Activated CD8-positive, alpha-beta memory T cell treated with anti-CD3 and anti-CD28 coated beads, Interleukin-2, amount 10 ng/mL, durations not matched to agents 7 days and 5 days (primary cell): ENCODE measurements at places on chromosomes 13 and 19.

DNA sequence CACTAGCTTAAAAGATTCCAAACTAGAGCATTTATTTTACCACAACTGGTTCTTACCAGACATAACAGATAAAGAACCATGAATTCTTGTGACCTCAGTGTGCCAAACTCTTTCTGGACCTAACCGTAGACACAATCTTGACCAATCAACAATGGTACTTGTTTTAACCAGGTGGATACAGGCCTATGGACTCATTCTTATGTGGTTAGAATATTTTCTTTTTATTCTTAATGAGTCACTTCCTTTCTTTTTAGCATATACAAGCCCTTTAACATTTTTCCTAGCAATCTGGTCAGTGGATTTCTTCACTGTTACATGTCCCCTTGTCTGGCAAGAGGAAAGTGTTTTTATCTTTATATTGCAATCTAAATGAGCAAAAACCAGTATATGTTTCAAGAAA is 792.1 kb upstream of the SPRY2 start:
- no peak for DNase-seq

DNA sequence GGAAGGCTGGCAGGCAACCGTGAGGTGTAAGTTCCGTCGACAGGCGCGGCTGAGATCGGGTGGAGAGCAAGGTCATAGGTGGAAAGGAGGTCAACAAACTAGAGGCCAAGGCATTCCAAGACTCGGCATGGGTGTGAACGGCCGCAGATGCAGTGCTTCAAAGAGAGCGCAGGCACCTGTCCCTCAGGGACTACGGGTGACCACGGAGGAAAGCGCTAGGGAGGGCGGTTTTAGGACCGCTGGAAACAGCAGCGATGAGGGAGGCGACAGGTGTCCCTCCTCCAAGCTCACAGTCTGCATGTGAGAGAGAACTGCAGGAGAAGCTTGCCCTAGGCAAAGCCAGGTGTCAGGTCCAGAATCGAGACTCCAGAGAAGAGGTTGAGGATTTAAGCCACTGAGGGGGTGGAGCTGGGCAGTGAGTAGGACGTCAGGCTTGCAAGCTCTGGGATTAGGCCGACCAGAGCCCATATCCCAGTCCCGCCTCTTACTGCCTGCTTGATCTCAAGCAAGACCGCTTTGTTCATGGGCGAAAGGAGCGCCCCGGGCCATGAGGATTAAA is 1.6 kb upstream of the MLNR start:
- no peak for DNase-seq

DNA sequence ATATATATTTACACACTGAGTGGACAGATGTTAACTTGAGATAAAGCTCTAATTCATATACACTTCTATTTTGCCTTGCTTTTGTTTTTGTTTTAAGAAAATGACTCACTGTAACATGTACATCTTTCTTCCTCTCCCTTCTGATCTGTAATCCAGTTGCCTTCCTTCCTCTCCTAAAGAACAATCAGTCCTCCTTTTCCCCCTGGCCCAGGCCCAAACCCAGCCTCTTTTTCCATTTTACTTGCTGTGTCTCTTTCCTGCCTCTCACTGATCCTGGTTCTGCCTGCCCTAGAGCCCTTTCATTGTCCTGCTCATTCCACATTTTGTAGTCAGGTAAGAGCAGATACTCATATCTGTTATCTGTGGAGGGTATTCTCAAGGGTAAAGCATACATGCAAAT is 50.8 kb downstream of the ZAR1L start:
- DNase-seq, result no peak

GRCh38 chr19:54316746-54317107 is 3.8 kb upstream of the LILRA5 start:
- no peak for DNase-seq

DNA sequence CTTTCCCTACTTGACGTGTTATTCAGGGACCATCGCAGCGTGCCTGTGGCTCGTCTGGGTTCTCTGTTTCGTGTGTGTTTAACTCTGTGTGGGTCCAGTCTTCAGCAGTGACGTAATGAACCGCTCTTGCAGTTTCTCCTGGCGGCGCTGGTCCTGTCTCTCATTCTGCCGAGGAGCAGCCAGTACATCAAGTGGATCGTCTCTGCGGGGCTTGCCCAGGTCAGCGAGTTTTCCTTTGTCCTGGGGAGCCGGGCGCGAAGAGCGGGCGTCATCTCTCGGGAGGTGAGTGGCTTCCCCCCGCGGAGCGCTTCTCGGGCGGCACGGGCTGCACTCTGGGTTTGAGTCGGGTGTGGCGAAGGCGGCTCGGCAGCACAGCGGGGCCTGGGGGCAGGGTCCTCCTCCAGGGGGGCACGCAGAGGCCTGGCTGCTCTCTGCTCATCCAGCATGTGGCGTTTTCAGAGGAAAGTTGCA is 36.3 kb upstream of the TFDP1 start:
- no peak for DNase-seq

DNA sequence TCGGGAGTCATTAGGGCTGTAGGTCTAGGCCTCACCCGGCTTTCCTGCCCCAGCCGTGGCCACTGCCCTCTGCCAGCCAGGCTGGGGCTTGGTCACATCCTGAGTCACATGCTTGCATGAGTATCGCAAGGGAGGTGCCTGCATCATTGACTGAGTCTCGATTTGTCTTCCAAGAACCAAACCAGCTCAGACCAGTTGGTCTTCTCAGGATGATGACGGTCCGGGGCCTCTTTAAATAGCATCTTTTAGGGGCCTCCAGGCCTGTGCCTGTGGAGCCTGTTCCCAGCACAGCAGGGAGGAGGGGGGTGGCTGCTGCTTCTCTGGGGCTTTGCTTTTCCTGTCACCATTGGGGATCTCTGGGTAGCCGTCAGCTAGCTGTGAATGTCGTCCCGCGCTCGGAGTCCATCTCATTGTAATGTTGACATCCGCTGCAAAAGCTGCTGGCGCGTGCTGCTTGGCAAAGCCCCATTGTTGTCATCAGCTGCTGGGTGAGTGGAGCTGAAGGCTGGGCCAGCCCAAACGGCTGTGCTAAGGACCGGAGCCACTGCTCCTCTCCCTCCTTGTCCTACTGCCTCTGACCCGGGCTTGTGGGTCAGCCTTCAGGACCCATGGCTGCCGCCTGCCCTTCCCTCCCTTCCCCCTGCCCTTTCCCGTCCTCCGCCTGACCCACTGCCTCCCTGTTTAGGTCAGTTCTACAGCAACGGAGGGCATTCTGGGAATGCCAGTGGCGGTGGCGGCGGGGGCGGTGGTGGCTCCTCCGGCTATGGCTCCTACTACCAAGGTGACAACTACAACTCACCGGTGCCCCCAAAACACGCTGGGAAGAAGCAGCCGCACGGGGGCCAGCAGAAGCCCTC is 14.3 kb upstream of the QTRT1 start:
- no peak for DNase-seq

DNA sequence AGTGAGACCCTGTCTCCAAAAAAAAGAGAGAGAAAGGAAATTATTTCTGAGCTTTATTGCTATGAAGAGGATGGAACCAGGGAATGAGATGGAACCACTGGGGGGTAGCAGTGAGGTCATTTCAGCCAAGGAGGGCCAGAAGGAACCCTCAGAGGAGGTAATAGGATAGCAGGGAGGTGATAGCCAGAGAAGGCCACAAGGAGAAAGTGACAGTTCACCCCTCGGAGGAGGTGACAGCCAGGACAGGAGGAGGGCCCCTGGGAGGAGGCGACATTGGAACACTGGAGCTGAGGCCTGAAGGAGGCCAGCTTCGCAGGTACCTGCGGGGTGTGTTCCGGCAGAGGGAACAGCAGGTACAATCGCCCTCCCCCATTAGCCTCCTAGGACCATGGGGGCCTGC is 675 bp upstream of the PGPEP1 start:
- DNase-seq, result no peak

- DNase-seq, result no peak
These were observed 110.5 kb downstream of the LRCH1 start for GRCh38 chr13:46663206-46664037.

DNA sequence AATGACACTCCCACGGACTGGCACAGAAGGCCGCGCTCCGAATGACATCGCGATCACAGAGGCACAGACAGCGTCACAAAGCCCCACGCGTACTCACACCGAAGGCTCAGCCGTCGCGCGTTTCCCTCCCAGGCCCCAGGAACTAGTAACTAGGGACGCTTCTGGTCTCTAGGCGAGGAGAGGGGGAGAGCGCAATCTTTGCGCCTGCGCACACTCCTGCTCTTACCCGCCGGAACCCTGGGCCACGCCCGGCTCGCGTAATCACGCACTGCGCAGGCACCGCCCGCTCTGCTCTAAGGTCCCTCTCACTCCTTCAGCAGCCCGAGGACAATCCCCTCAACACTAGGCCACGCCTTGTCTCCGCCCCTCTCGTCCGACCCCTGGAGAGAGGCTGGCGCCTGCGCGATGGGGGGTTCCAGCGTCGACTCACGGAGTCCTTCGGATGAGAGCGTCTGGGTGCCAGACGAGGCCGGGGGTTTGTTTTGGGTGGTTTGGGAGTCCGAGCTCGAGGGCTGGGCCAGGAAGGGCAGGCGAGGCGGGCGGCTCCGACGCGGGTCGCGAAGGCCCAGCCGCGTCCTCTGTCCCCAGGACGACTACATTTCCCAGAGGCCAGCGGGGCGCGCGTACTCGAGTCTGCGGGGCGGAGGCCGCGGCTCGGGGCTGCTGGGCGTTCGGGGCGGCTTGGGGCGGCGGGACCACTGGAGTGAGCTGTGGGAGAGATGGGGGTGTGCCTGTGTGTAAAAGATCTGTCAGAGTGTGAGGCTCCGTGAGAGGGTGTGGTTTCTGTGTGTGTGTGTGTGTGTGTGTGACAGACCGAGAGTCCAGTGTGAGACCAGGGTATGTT is at the start of gene ZNF471:
TSS of gene ZNF471 (plus strand) at position 410 of the 844 bp plus-strand sequence. CDS start 3,717 bp downstream, outside the sequence.
- DNase-seq, result peak; percentile 90

- DNase-seq, result no peak
These were observed 4.1 kb upstream of the NTN5 start for GRCh38 chr19:48676887-48677286.

GRCh38 chr13:52848455-52849195 is at the start of gene PCDH8:
PCDH8 (minus strand) TSS chr13:52848640; CDS start chr13:52848436, 204 bp downstream.
- DNase-seq, result no peak

DNA sequence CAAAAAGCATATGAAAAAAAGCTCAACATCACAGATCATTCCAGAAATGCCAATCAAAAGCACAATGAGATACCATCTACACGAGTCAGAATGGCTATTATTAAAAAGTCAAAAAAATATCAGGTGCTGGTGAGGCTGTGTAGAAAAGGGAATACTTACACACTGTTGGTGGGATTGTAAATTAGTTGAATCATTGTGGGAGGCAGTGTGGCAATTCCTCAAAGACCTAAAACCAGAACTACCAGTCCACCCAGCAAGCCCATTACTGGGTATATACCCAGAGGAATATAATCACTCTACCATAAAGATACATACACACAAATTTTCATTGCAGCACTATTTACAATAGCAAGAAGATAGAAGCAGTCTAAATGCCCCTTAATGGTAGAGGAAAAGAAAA is 529.9 kb downstream of the SLITRK1 start:
- no peak for DNase-seq

DNA sequence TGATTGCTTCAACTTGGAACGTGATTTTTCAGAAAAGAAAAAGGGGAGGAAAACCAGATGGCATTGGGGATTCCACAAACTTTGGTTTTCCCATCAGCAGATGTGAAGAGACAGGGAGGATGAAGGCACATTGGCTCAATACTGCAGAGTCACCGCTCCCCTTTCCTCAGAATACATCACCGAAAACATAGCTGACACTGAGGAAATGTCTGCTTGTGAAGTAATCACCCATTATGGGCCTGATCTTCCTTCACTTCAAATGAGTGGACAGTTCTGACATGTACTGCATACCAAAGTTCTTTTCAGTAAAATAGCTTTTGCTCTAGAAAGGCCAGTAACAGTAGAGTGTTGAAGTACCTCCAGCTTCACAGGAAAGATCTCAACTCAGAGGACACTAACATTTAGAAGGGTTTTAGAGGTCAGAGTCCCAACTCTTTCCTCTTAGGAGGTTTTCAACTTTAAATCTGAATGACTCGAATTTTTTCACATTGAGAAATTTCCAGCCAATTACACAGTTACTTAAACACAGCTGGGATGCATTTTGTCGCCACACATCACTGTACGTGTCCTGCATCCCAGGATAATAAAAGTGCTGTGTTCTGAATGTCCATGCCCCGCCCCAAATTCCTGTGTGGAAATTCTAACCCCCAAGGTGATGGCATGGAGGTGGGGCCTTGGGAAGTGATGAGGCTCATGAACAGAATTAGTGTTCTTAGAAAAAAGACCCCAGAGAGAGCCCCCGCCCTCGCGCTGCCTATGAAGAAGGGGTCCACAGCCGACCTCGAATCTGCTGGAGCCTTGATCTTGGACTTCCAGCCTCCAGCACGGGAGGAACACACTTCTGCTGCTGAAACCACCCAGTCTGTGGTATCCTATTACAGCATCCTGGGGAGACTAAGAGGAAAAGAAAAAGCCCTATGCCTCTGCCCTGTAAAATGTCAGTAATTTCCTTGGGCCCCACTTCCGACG is 77.7 kb downstream of the COL4A1 start:
- DNase-seq, result peak; percentile 14

GRCh38 chr13:29703421-29703820 is 107.9 kb upstream of the SLC7A1 start:
- DNase-seq, result no peak

DNA sequence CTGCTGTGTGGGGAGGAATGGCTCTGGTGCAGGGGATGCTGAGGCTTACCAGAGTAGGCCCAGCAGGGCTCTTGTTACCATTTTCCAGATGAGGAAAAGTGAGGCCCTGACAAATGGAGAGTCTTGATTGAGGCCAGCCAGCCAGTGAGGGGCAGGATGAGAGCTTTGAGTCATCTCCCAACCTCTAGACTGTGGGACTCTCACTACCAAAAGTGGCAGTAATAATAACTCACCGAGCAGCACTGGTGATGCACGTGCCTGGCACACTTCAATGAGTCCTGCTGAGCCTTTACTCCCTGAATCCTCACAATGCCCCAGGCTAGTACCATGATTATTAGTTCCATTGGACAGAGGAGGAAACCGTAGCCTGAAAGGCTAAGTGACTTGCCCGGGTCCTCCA is 7.8 kb downstream of the CIC start:
- peak; percentile 65 for DNase-seq

GRCh38 chr13:72570019-72570418 is 157.4 kb downstream of the MZT1 start:
- no peak for DNase-seq

DNA sequence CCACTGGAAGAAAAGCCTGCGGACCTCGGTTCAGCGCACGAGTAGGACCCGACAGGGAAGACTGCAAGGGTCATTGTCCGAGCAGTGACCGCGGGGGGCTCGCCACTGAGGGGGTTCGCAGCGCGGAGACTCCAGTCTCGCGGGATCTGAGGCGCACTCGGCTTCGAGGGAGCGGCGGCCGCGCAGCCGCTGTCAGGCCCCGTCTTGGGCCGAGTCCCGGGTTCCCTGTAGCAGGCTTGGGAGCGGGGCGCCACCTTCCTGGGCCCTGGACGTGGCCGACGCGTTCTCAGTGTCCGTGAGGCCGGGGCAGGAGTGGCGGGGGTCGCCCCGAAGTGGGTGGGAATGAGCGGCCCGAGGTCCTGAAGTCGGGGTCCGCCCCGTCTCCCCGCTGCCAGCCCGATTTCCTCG is 474 bp upstream of the FAM174C start:
- DNase-seq, result no peak

GRCh38 chr13:91778123-91778522 is 379.7 kb downstream of the GPC5 start:
- DNase-seq, result no peak

GRCh38 chr19:38912600-38913514 is 871 bp upstream of the CCER2 start:
- DNase-seq, result no peak

- no peak for DNase-seq
These were observed 581.0 kb upstream of the SPRY2 start for GRCh38 chr13:80921971-80922370.

- no peak for DNase-seq
These were observed 158.9 kb downstream of the ZIC5 start for GRCh38 chr13:99812625-99813024.

GRCh38 chr19:32691291-32691951 is at the start of gene NUDT19:
NUDT19 (plus strand) TSS chr19:32691821; CDS start chr19:32691961, 140 bp downstream.
- peak; percentile 92 for DNase-seq
